Hepatocyte (in vitro differentiated cells): ENCODE measurements at places on chromosomes 1 and 21. TPM values are rescaled to one million over a fixed set of nuclear protein-coding genes. Genes with fewer than 3 reads are reported as not detected.
A peak's percentile ranks its signal among the peaks of the same experiment; 100 is the strongest.

DNA sequence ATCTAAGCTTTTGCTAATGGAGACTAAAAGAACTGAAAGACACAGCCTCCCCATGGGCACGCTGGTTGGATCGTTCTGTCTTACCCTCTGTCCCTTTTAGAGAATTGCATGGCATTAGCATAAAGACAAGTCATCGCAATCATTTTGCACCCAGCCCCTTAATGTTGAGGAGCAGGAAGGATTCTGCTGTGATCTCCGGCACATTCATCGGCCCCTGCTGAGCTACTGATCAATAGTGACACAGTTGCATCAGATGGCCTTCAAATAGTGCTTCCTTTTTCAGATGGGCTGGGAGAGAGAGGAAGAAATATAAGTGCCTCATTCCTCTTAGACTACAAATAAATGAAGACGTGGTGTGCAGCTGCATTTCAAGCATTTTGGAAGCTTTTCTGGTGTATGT, 75.4 kb downstream of the NOS1AP start:
- H3K4me1 ChIP-seq: peaks cover 13% of the 10 kb centered on the region
- H3K36me3 ChIP-seq: no peaks in the 10 kb centered on the region
- no peak overlapping the region for H3K4me3 ChIP-seq
- no peak overlapping the region for H3K27ac ChIP-seq

GRCh38 chr1:223343692-223344091, 20.3 kb downstream of the SUSD4 start:
- no peak overlapping the region for H3K27ac ChIP-seq
- no peaks in the 10 kb centered on the region for H3K27me3 ChIP-seq
- peaks cover 16% of the 10 kb centered on the region for H3K4me1 ChIP-seq

GRCh38 chr1:244154508-244154871, 103.4 kb downstream of the ZBTB18 start:
- no peaks in the 10 kb centered on the region for H3K4me1 ChIP-seq
- no peak for DNase-seq
- no peak overlapping the region for H3K27ac ChIP-seq
- H3K27me3 ChIP-seq: no peaks in the 10 kb centered on the region

DNA sequence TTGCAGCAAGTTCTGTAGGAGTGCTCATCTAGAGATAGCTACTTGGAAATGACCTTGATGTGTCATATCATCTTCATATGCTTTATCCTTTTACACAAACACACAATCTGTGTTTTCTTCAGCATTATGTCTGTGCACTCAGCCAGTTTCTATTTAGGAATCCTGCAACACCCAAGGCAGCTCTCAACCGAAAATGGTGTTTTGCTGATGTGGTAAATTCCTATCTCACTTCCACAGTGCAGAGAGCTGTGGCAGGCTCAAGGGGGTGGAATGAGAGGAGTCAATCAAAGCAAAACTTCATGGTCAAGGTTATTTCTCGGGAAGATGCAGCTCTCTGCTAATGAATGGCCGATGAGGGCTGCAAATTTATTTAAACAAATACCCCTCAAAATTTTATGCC, 59.3 kb downstream of the IGSF5 start:
- H3K36me3 ChIP-seq: no peaks in the 10 kb centered on the region
- H3K4me3 ChIP-seq: no peak overlapping the region
- peaks cover 8% of the 10 kb centered on the region for H3K4me1 ChIP-seq
- DNase-seq: no peak
- no peaks in the 10 kb centered on the region for H3K27me3 ChIP-seq

GRCh38 chr1:211698161-211699026, 23.0 kb upstream of the NEK2 start:
- H3K36me3 ChIP-seq: no peaks in the 10 kb centered on the region
- no peak overlapping the region for H3K27ac ChIP-seq
- H3K4me3 ChIP-seq: no peak overlapping the region
- H3K4me1 ChIP-seq: peaks cover 11% of the 10 kb centered on the region

- H3K4me1 ChIP-seq: peaks cover 33% of the 10 kb centered on the region
- no peak overlapping the region for H3K4me3 ChIP-seq
- no peaks in the 10 kb centered on the region for H3K36me3 ChIP-seq
Observed at GRCh38 chr1:23099171-23099536, 69.5 kb downstream of the LUZP1 start.

DNA sequence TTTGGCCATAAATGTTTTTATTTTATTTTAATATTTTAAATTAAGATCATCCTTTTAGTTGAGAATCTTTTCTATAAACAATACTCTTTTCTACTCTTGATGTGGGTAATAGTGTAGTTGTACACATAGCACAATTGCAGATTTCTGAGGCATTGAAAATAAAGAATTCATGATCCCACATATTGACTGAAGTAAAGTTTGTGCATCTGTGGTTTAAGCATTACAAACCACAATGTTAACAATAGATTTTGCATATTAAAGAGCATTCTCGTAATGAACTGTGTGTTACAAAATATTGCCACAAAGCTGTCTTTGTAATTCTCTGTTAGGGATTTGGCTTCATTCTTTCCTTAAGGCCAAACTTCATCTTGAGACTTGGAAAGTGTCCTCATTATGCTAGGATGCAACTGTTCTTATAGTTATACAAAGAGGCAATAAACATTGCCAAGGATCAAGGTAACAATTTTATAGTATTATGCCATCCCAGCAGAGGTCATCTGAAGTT, 256.8 kb downstream of the OLFM3 start:
- no peak for DNase-seq
- no peaks in the 10 kb centered on the region for H3K4me1 ChIP-seq
- no peaks in the 10 kb centered on the region for H3K36me3 ChIP-seq
- no peak overlapping the region for H3K27ac ChIP-seq
- H3K27me3 ChIP-seq: no peaks in the 10 kb centered on the region

DNA sequence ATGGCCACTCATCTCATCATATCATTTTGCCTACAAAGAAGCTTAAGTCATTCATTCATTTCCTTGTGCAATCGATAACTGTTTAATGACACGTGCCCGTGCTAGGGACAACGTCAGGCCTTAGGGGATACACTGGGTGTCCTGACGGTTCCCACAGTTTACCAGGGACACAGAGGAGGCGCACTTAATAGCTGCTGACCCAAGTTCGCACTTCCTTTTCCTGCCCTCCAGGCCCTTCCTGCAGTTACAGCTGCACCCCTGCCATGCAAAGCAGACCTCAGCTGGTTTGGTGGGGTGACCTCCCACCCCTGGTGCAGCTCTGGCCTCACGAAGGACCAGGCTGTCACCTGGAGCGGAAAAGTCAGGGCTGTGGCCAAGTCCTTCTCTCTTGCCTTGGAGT, 4.2 kb downstream of the SPATA21 start:
- DNase-seq: no peak
- H3K27me3 ChIP-seq: no peaks in the 10 kb centered on the region
- H3K4me1 ChIP-seq: no peaks in the 10 kb centered on the region
- no peak overlapping the region for H3K27ac ChIP-seq
- no peak overlapping the region for H3K4me3 ChIP-seq

DNA sequence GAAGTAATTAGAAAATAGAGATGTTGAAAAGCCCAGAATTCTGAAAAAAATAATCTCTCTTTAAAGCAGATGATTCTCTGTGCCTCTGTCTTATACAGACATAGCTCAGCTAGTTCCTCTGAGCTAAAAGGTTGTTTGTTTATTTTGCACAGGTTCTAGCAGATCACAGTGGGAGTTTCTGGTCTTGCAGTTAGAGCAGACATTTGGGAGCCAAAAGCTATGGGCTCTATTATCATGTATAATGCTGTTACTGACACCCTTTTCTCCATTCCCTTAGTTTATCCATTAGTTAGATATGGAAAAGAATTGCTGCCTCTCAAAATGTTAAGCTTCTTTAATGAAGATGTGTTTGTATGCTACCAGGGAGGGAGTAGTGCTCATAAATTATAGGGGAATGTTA, 20.5 kb upstream of the CD55 start:
- H3K4me1 ChIP-seq: peaks cover 6% of the 10 kb centered on the region
- H3K27me3 ChIP-seq: no peaks in the 10 kb centered on the region
- no peak overlapping the region for H3K27ac ChIP-seq
- no peak for DNase-seq
- H3K4me3 ChIP-seq: no peak overlapping the region

DNA sequence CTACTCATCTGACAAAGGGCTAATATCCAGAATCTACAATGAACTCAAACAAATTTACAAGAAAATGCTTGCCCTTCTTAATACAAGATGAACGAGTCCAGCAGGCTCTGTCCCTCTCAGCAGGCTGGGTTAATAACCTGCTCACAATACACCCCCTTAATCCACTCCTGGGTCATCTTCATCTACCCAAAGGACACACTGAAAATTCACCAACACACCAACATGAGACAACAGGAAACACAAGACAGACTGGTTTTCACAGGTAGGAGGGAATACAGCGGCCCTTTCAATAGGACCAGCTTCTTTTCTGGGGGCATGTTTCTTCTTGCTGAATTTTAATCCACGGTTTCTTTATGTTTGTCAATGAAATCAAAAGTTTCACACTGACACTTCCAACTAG, 44.6 kb downstream of the SUSD4 start:
- no peak overlapping the region for H3K4me3 ChIP-seq
- H3K27ac ChIP-seq: no peak overlapping the region
- no peaks in the 10 kb centered on the region for H3K36me3 ChIP-seq
- H3K4me1 ChIP-seq: no peaks in the 10 kb centered on the region
- no peaks in the 10 kb centered on the region for H3K27me3 ChIP-seq

GRCh38 chr21:34726627-34727337, 58.0 kb downstream of the CLIC6 start:
- no peak for DNase-seq
- no peaks in the 10 kb centered on the region for H3K27me3 ChIP-seq
- H3K4me1 ChIP-seq: no peaks in the 10 kb centered on the region
- no peak overlapping the region for H3K27ac ChIP-seq

DNA sequence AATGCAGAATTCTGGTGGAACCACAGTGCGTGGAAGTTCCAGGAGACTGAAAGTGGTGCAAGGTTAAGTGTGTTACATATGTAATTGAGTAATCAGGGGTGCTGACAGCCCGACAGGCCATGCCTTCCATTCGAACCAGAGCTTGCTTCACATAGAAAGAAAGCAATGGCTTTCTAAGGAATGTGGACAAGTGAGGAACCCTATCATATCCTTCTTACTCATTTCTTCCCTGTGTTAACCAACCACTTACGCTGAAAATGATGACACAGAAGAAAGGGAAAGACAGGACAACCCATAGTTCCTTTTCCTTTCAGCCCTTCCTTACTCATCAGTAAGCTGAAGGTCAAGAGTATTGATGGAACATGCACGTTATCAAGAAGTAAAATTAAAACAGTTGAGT, 48.1 kb upstream of the KCNA3 start:
- H3K36me3 ChIP-seq: no peaks in the 10 kb centered on the region
- no peaks in the 10 kb centered on the region for H3K4me1 ChIP-seq

DNA sequence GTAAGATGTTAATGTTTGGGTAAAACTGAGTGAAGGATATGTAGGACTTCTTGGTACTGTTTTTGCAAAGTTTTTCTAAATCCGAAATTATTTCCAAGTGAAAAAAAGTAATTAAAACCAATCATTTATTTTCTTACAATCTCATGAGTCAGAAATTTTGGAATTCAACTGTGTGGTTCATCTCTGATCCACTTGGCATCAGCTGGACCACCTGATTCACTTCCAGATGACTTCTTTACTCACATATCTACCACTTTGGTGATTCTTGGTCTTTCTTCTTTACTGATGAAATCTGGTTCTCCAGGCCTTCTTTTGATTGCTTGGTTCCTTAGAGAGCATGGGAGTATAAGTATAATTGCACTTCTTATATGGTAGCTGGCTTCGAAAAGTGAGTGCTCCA, 254.9 kb upstream of the CACYBP start:
- no peak overlapping the region for H3K27ac ChIP-seq
- H3K4me3 ChIP-seq: no peak overlapping the region
- DNase-seq: no peak
- no peaks in the 10 kb centered on the region for H3K27me3 ChIP-seq
- H3K36me3 ChIP-seq: no peaks in the 10 kb centered on the region
- no peaks in the 10 kb centered on the region for H3K4me1 ChIP-seq

DNA sequence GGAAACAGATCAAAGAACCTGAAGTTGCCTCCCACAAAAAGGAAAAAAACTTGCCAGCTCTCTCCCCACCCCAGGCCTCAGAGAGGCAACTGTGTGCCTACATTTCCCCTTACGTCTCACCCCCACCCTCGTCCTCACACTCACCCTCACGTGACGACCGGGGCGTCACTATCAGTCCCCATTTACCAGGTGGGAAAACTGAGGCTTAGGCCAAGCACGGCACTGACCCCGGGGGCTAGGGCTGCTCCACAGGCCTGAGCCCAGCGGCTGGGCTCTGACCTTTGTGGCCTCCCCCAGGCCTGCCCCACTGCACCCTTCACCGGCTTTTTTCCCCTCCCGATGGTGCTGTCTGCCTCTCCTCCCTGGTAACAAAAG, 51.5 kb upstream of the RUNX3 start:
- no peaks in the 10 kb centered on the region for H3K4me1 ChIP-seq
- no peak for DNase-seq
- peaks cover 3% of the 10 kb centered on the region for H3K27me3 ChIP-seq

GRCh38 chr1:95021805-95022643, 50.7 kb downstream of the ALG14 start:
- no peak for DNase-seq
- peak overlapping the region; percentile 14 for H3K27ac ChIP-seq
- H3K27me3 ChIP-seq: no peaks in the 10 kb centered on the region
- no peaks in the 10 kb centered on the region for H3K36me3 ChIP-seq
- peaks cover 20% of the 10 kb centered on the region for H3K4me1 ChIP-seq

DNA sequence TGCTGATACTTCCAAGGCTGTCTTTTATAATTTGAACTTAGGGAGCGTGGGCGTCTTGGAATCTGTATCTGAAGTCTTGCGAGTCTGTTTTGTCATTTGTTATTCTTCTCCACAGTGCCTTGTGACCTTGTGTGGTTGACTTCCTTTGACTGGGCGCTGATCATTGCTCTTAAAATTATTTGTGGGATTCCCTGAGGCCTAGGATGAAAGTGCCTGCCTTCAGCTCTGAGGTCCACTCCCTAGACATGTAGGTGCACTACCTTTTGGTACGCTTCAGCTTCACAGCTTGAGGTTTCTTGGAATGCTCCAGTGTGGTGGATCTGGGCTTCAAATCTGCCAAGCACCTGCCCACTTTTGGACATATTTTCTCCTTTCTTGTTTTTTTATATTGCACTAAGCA, 50.2 kb upstream of the IGSF5 start:
- H3K27ac ChIP-seq: no peak overlapping the region
- H3K27me3 ChIP-seq: no peaks in the 10 kb centered on the region
- no peak for DNase-seq
- no peak overlapping the region for H3K4me3 ChIP-seq
- H3K4me1 ChIP-seq: no peaks in the 10 kb centered on the region
- no peaks in the 10 kb centered on the region for H3K36me3 ChIP-seq

- DNase-seq: no peak
- no peak overlapping the region for H3K4me3 ChIP-seq
- no peaks in the 10 kb centered on the region for H3K36me3 ChIP-seq
- no peaks in the 10 kb centered on the region for H3K27me3 ChIP-seq
- H3K27ac ChIP-seq: no peak overlapping the region
- H3K4me1 ChIP-seq: no peaks in the 10 kb centered on the region
Observed at GRCh38 chr1:191641420-191642260, 516.6 kb upstream of the RGS18 start.

Gene PIK3R3
- total RNA-seq: 16.8 and 18.9 TPM in 2 replicates

Gene ELF3
- total RNA-seq: 336 and 367 TPM in 2 replicates

Gene DTL
- 5.7 and 6.7 TPM in 2 replicates for total RNA-seq

Gene KRTAP13-2
- total RNA-seq: not detected in 2 replicates

Gene PSEN2
- 12.9 and 14.2 TPM in 2 replicates for total RNA-seq

Gene SZRD1
- 72.1 and 80.5 TPM in 2 replicates for total RNA-seq

Gene FASLG
- total RNA-seq: not detected in 2 replicates

Gene DHCR24
- total RNA-seq: 282 and 297 TPM in 2 replicates

Gene RGS21
- not detected in 2 replicates for total RNA-seq

Gene OPRD1
- total RNA-seq: 0.07 and 0.12 TPM in 2 replicates

Gene RNU1-1
- under 0.01 TPM in 2 replicates for total RNA-seq

Gene TSSK3
- 1.4 TPM in 1 of 2 replicates, not detected in the other for total RNA-seq

Gene SYCP1
- not detected in 2 replicates for total RNA-seq

Gene OPTC
- total RNA-seq: not detected in 2 replicates

Gene HOOK1
- 33.0 and 36.8 TPM in 2 replicates for total RNA-seq
